Stimulated activated CD4-positive, alpha-beta T cell treated with anti-CD3 and anti-CD28 coated beads, Interleukin-15, amount 100 ng/mL, for 1 hour (primary cell): ENCODE measurements at places on chromosomes 12 and 14.

DNA sequence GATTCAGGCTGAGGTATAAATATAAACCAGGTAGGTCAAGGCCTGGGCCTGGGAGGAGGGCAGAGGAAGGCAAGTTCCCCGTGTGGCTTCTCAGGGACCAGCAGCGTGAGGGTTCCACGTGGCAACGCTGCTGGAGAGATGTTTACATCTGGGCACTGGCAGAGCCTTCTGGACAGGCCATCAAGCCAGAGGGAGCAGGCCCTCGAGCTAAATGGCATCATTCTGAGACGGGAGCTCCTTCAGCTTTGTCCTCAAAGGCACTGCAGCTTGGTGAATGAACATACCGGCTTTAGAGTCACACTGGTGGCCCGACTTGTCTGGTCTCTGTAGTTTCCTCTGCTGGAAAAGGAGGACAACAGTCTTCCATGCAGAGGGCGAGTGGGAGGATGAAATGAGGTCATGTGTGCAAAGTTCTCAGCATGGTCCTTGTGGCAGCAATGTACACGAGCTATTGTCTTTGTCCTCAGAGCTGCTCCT lies 231.3 kb downstream of the ZFP36L1 start:
- DNase-seq = no peak

- no peak for DNase-seq
These were observed 351.2 kb downstream of the SLC6A15 start for GRCh38 chr12:84561351-84561750.

DNA sequence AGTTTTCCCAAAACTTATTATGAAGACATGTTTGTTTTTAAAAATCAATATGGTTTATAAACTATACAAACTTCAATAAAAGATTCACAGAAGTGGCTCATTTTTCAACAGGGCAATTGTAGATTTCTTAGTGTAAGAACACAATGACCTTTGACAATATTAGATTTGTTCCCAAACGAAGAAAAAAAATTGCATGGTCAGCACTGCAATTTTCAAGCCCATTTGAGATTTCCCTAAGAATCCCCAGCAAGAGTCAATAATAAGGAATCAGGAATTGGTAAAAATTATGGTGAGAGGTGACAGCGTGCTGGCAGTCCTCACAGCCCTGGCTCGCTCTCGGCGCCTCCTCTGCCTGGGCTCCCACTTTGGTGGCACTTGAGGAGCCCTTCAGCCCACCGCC lies 145.8 kb downstream of the DERA start:
- no peak for DNase-seq

DNA sequence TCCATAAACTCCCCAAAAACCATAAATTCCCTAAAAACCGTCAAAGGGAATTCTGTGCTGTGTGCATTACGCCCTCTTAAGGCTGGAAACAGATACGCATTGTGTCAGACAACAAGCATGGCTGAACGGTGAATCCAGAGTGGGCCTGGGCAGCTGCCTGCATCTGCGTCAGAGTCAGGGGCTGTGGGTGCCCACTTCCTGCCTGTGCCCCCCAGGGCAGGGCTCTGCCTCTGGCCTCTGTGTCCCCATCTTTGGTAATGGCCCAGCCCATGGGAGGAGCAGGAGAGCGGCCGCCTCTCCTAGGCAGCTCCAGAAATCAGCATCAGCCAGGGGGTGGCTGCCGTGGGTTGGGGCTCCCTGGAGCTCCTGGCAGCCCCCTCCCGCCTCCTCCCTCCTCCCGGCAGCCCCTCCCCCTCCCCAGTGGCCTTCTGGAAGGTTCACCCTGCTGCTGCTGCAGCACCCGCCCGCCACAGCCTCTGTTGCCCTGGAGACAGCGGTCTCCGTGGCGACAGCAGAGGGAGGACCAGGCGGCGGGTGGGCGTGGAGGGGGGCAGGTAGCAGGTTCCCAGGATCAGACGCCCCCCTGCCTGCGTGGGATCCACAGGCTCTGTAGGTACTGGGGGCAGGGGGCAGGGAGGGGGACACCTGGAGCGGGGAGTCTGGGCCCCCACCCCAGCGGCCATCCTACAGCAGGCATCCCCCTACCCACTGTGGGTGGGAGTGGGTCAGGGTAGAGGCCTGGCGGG lies 5.9 kb downstream of the MMP17 start:
- DNase-seq = no peak

DNA sequence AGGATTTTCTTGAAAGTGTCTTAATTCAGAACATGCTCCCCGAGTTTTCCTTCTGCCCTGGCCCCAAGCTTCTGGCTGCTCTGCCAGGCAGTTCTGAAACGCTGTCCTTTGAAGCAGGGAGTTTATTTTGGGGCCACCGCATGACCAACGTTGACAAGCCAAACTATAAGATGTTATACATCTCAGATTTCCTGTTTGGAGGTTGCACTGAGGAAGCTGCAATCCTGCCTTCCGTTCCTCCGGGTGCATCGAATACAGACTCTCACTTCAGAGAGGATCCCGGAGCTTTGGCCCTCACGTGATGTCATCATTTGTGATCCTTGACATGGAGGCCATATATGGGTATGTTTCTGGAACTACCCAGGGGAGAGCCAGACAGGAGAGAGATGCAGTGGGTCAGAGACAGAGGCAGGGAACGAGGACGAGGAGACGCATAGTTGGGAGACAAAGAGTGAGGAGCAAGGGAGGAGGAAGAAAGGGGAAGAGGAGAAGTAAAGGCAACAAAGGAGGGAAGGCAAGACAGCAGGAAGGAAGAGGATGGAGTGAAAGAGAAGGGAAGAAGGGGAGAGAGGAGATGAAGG lies at the start of gene ASB2:
Gene ASB2 (minus strand): TSS at position 94 of the 581 bp plus-strand sequence. CDS start 12,031 bp downstream, outside the sequence.
- DNase-seq = no peak
